Heart right ventricle (tissue), 16 donors: ENCODE measurements at places on chromosomes 2 and 18. TPM values are rescaled to one million over a fixed set of nuclear protein-coding genes. Genes with fewer than 3 reads are reported as not detected.

The WDR43 gene
- polyA plus RNA-seq, result 5.9 TPM

The SIX3 gene
- not detected for polyA plus RNA-seq

The RFTN2 gene
- 2.0 TPM for polyA plus RNA-seq

The SKA1 gene
- 0.29 TPM for polyA plus RNA-seq
